ENCODE measurements at places on chromosomes 3 and 15.

DNA sequence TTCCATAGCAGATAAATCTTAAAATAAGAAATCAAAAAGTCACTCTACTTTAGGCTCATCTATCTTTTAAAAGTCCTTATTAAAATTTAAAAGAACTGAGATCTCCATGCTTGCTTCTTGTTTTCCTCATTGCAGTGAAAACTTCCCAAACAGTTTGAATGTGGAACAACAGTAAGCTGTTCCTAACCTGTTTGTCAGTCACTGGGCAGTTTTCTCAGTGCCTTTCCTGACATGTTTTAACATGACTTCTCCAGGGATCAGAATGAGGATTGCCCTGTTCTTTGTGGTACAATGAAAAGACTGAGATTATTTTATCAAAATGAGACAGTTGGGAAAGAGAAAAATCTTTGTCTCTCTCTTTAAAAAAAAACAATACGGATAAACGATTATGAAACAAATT, 774 bp downstream of the GPR87 start:
- DNase-seq = no peak

GRCh38 chr15:57089815-57090495, 171.5 kb downstream of the TCF12 start:
- no peak for DNase-seq

DNA sequence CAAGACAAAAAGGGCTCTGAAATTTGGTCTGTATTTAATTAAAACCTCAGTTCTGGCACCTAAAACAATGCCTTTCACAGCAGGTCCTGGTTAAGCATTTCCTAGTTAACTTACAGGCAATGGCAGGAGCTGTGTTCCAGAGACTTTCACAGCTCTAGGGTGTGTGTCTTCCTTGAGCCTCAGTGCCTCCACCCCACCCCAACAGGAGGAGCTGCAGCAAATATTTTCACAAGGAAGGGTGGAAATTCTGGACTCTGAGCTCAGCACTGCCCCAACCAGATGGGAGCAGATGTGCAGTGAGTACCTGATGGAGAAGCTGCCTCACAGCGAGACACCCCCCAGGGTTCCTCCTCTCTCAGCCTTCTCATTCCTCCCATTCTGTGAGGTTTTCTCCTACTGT, 106.3 kb upstream of the SPATA12 start:
- DNase-seq = no peak

GRCh38 chr3:196235452-196236122, 19.3 kb downstream of the SLC51A start:
- no peak for DNase-seq

GRCh38 chr15:98018761-98019351, 58.4 kb downstream of the ARRDC4 start:
- no peak for DNase-seq

DNA sequence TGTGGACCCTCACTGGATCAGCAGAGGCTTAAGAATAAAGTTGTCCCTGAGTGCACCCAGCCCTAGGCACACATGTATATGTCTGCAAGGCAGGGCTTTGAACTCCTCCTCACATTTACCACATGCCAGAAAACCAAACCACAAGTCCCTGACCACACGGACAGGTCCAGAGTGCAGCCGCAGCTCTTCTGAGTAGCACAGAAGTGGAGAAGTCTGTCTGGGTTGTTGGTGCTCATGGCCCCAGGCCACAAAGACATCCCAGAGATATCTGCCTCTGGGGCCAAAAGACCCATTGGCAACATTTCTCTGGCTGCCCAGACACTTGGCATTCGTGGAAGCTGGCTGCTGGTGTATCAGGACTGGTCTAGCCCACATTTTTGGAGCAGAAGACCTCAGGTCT, 17.4 kb downstream of the SUSD5 start:
- no peak for DNase-seq

GRCh38 chr3:77530870-77531269, 491.0 kb downstream of the ROBO2 start:
- DNase-seq = no peak

DNA sequence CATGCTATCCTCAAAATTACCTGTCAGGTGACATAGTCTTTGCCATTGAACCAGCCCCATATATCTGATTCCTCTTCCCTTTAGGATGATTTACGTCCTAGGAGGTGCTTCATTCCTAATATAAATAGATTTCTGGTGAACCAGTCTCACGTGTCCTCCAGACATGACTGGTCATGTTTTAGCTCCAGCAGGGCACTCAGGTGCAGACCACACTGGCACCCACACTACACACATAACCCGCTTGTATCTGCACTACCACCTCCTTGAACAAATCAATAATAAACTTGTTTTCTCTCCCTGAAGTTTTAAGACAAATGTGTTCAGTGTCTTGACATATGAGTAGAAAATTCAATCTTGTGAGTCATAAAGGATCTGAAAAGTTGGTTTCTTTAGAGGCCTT, 155.5 kb downstream of the GOLIM4 start:
- no peak for DNase-seq

- DNase-seq = no peak
These were observed 331.5 kb downstream of the PTPRG start for GRCh38 chr3:61892891-61893290.
